ENCODE measurements at places on chromosomes 11 and 22. TPM values are rescaled to one million over a fixed set of nuclear protein-coding genes. Genes with fewer than 3 reads are reported as not detected.

NUP50 gene
- total RNA-seq: 150 TPM

GLB1L3 gene
- 6.1 TPM for total RNA-seq

KLHL35 gene
- total RNA-seq: 0.65 TPM

KDELR3 gene
- 0.91 TPM for total RNA-seq

MUC5B gene
- not detected for total RNA-seq

GAL3ST1 gene
- 0.68 TPM for total RNA-seq

DNA sequence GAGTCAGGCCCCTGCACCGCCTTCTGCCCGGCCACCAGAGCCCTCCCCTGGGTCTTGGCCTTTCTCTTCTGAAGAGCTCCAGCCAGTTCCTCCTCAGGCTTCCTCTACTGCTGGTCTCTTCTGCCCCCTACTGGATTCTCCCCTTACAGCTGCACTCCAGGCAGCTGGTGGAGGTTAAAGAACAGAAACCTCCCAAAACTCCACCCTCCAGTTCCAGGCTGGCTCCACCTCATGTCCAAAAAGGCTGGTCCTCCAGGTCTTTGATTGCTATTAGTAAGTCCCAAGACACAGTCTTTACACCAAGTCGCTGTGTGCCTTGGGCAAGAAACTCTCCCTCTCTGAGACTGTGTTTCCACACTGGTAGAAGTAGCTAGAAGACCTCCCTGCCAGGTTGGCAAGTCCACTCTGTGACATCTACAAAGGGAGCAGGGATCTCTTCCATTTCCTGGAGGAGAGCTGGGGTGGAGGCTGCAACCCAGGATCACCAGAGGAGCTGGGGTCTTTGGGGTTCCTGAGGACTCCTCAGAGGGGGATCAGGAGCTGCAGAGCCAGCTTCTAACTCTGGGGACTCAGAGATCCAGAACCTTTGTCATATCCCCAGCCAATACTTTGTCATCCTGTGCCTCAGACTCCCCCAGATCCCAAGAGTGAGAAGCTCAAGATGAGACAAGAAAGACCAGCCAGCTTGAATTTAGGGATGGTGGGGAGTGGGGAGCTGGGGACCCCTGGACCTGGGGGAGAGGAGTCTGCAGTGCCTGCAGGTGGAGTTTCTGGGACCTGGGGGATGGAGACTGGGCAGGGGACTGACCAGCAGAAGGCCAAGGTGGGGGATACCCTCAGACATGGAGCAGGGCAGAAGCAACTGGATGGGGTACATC is 3.4 kb upstream of the IGLL5 start:
- DNase-seq: peak; percentile 61

DNA sequence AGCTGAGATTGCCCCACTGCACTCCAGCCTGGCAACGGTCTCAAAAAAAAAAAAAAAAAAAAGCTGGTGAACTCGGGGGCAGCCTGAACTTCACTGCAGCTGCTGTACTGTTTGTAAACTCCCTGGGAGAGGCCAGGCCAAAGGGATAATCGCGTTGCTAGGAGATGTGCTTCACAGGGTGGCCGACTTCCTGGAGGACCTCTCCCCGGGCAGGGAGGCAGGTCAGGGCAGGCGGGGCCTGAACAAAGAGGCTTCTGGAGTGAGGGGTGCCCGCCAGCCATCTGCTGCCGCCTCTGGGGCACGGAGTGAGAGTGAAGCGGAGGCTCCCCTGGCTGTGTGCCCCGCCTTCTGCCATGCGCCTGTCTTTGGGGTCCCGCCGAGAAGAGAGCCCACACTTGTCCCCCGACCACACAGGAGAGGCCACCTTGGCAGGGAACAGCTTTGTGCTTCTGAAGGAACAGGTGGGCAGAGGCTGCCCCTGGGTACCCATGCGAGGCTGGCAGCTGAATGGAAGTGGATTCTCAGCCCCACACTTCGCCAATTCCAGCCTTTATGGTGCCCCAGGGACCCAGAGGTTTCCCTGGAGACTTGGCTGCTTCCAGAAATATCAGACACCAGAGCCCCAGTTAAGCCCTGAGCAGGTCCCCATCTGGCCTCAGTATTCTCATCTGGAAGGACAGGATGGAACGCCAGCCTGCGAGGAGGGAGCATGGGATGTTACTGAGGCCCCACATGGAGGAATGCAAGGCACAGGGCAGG is 29.6 kb downstream of the TMEM184B start:
- DNase-seq: no peak

DNA sequence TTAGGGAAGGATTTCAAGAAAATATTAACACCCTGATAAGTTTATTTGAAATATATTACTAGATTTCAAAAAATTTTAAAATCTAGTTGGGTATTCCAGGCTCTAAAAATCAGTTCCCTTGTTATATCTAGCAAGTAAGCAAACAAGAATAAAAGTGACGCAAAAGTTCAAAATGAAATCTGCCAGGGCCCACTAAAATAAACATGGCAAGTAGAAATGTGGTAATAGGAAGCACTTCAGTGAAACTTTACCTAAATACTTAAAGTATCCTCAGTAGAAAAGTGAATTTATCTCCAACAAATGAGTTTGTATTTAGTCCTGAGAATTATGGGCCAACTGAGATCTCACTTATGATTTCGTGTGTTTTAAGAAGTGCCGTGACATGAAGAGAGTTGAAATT is 23.6 kb downstream of the POLD3 start:
- no peak for DNase-seq

DNA sequence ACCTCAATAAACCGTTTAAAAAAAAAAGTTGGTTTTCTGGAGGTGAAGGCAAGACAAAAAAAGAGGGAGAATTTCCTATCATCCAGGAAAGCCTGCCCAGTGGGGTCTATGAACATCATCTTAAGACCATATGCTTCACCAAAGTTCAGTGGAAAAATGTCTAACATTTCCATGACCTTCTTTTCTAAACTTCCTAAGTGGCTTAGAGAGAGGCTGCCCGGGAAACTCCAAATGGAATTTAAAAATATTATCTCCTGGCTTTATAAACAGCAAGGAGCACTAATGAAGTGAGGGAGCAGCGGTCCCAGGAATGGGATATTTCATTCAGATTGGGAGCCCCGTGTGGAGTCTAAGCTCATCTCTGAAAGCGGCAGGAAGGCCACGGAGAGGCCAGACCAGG is 46.9 kb downstream of the ETS1 start:
- DNase-seq: no peak

DNA sequence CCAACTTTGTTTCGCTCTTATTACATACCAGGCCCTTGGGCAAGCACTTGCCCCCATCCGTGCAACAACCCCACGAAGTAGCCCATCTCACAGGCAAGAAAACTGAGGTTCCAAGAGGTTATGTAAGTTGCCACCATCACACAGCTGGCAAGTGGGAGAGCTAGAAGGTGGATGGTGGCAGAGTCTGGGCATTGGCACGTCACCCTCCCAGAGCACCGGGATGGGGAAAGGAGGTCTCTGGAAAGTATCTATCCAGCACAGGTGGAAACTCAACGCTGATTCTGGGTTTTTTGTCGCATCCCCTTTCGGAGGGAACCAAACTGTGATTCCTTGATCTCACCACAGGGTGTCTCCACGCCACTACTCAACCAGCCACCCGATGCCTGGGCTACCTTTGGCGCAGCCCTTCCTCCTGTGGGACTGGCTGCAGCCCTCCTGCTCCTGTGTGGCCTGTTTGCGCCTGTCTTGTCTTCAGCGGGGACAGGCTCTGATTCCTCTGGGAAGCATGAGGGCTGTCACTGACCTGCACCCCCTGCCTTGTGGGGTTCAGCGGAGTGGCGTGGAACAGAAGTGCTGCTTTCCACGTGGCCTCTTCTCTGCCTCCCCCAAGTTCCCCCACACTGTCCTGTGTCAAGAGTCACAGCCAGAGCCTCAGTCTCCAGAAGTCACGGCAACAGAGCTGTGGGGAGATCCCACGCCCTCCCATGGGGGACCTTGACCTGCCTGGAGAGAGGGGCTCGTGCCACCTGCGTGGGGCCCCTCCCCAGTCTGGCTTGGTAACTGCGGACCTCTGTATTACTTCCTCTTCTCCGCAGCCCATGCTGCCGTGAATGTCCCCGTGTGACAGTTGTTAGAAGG is 34.4 kb upstream of the TRIM29 start:
- DNase-seq: peak; percentile 60

GRCh38 chr11:39374963-39375698 is 2084.3 kb downstream of the LRRC4C start:
- no peak for DNase-seq

DNA sequence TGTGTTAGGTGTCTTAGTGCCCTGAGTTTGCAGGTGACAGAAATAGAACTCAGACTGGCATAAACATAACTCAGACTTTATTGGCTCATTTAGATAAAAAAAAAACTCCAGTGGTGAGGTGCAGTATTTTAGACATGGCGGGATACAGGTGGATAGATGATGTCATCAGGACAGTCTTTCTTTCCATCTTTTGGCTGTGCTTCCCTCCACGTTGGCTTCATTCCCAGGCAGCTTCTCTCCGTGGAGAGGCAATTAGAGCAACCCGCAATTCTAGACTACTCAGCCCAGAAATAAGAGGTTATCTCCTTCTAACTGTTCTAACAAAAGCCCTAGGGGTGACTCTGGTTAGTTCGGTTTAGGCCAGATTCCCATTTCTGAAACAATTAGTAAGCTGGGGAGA is 40.5 kb downstream of the NCAM1 start:
- DNase-seq: no peak

DNA sequence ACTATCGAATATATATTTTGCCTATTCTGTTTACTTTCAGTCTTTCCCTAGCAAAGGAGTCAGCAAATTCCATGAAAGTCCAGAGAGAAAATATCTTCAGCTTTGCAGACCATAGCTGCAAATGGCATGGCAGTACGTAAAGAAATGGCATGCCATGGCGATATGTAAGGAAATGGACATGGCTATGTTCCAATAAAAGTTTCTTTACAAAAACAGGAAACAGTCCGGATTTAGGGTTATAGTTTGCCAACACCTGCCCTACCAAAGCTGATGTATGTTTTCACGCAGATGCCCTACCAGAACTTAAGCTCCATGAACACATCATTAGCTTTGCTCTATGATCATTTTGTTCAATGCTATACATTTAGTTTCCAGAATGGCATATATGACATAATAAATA is 19.5 kb downstream of the KIAA0930 start:
- DNase-seq: no peak

DNA sequence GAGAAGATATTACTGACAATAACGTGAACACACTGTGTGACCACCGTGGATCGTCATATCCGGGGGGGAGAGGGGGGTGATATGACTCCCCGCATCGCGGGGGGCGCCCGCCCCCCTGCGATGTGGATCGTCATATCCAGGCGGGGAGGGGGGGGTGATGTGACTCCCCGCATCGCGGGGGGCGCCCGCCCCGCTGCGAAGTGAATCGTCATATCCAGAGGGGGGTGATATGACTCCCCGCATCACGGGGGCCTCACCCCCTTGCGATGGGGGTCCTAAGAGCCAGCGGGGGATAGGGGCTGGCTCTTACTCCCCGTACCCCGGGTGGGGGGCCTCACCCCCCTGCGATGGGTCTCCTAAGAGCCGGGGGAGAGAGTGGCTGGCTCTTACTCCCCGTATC is 19.9 kb downstream of the UNC93B1 start:
- no peak for DNase-seq

GRCh38 chr22:39350757-39351688 is 1.2 kb downstream of the SYNGR1 start:
- DNase-seq: peak; percentile 54

DNA sequence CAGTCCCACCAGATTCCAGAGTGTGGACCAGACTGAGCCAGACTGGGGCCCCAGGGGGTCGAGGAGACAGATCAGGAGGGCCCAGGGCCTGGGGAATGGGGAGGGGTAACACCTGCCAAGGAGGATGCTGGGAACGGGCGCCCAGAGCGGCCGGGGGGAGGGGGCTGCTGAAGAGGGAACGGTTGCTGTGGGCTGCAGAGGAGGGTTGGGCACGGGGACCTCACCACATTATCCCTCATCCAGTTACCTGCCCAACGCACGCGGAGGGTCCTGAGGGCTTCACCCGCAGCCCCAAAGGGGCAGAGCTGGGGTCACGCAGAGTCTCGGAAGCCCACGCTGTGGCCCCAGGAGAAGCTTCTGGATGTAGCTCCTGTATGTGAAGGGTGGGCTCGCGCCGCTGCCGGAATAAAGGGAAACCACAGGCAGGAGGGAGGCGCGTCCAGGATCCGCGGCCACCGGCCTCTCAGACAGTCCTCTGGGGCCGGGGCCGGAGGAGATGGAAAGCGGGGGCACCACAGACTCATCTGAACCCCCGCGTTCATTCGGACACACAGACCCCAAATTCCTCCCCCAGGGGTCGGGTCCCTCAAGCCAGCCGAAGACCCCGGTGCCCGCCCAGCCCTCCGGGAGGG is 866 bp upstream of the SELENOO start:
- no peak for DNase-seq

- no peak for DNase-seq
These were observed 678.4 kb downstream of the OPCML start for GRCh38 chr11:132853886-132854285.

DNA sequence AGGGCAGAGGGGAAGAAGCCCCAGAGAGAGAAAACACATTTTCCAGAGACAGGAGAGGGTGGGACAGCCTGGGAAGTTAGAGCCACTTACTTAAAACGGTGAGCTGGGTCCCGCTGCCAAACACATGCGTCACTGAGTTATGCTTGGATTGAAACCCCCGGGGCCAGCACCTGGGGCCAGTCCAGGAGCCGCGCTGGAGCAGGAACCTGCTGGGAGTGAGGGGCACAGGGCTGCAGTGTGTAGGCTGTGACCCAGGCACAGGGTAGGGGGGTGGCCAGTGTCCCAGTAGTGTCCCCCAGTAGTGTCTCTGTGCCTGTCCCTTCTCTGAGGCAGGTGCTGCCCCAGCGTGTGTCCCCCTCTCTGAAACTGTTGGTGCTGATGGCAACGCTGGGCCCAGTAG is 5.2 kb downstream of the IGLL1 start:
- DNase-seq: peak; percentile 12

DNA sequence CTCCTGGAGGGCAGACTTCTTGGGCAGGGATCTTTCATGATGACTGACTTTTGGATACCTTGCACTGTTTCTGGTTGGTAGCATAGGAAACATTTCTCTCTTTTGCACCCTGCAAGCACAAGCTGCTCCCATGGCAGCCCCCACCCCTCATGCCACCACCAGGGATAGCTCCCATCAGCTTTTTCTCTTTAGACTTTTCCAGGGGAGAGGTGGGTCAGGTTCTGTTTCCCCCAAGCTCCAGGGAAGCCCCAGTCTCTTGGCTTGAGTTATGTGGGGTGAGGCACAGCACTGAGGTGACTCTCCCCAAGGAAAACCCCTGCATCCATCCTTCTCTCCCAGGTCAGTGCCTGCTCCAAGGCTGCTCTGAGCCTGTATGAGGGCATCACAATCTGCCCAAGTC is 22.5 kb downstream of the LRRC32 start:
- DNase-seq: no peak

DNA sequence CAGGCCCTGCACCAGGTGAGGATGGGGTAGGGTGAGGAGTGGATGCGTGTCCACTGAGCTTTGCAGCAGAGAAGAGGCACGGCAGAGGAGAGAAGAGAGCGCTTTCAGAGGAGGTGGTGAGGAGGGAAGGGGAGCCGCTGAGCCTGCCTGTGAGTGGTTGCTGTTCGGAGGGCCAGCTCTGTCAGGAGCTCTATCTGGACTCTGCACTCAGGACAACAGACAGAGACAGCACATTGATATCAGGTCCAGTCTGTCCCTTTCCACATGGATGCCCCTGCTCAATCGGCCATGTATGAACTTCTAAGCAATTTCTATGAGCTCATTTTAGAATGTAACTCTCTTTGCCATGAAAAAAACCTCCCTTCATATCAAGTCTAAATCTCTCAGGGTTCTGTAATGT is 158.6 kb downstream of the KIRREL3 start:
- no peak for DNase-seq
